NCI-H1417 treated with DMSO at 0.1 percent for 48 hours (cell line): ENCODE measurements at places on chromosomes 3 and 15.

- DNase-seq = no peak
These were observed 2.0 kb downstream of the GP5 start for GRCh38 chr3:194396859-194397756.

DNA sequence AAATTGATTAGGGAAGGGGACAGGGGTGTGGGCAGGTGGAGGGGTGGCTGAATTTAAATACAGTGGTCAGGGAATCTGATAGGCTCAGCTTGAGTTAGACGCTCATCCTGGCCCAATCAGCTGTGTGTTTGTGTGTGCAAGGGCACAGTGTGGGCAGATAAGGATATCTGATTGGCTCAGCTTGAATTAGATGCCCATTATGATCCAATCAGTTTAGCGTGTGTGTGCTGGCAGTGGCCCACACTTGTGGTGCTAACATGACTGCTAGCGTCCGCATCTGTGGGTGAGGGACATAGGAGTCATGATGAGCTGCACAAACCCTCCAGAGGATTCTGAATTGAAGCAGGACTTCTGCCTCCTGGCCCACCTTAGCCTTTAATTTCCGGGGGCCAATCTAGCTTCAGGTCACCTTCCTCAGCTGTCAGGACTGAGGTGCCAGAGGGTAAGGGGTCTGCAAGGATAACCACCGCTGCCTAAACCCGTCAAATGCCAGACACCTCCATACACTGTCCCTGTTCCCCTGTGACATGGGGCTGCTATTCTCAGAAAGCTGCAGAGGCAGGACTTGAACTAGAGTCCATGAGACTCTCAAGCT is 97.3 kb downstream of the CORO2B start:
- DNase-seq = no peak

DNA sequence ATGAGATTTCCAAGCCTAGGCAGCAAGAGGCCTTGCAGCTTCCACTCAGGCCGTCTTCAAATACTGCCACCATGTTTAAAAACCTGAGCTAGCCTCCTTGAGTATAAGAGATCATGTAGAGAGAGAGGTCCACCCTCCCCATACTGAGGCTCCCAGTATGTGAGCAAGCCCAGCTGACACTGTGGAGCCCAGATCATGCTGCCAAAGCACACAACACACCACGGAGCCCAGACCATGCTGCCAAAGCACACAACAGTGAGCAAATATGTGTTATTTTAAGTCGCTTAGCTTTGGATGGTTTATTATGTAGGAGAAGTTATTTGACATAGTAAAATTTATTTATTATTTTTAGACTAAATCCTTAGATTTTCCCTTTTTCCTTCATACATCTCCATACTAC is 333.7 kb downstream of the CTNNB1 start:
- DNase-seq = no peak

DNA sequence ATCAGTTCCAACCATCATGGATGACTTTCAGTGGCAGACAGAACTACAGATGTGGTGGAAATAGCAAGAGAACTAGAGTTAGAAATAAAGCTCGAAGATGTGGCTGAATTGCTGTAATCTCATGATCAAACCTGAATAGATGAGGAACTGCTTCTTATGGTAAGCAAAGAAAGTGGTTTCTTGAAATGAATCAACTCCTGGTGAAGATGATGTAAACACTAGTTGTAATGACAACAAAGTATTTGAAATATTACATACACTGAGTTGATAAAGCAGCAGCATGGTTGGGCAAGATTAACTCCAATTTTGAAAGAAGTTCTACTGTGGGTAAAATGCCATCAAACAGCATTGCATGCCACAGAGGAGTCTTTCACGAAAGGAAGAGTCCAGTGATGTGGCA is 131.7 kb upstream of the FAM3D start:
- no peak for DNase-seq

GRCh38 chr3:155785662-155786295 is 20.3 kb downstream of the C3orf33 start:
- DNase-seq = no peak

GRCh38 chr3:127171721-127172120 is 21.2 kb upstream of the PRR23E start:
- DNase-seq = no peak

DNA sequence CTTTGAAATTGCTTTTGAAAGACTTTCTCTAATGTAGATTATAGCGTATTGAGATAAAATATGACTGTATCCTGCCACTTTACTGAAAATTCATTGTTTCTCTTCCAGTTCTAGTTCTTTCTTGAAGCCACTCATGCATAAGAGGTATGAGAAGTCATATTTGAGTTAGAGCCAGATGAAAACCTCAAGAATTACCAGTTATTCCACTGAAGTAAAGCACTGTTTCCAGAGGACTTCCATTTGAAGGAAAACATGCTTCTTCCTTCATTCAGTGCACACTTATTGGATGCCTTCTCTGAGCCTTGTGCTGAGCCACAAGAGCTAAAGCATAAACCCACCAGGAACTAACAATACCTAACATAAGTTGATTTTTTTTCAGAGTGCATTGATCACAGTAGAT is 513.4 kb downstream of the ZNF385D start:
- no peak for DNase-seq

- no peak for DNase-seq
These were observed 585 bp downstream of the KIF23 start for GRCh38 chr15:69414701-69415167.

DNA sequence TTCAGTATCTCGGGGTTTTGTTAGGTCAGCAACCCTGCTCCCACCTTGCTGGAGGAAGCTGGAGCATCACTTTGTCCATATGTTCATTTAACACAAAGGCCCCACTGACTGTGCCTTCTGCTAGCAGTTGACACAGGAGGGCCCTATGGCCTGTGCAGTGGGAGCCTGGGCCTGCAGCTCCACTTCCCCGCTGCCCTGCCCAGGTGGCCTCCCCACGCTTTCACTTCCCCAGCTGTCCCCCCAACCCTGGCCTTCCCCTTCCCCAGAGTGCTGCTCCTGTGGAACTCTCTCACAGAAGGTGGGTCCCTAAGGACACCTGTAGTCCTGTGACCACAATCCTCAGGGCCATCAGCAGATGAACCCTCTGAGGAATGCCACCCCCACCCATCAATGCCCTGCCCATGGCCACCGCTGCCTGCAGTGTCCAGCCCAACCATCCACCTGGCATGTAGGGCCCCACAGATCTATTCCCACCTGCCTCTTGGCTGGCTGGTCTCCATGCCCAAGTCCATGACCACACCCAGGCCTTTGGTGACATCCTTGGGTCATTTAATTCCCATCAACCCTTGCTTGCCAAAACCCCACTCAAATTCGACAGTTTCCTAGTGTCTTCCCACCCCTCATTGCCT is 13.5 kb downstream of the TBC1D21 start:
- no peak for DNase-seq

DNA sequence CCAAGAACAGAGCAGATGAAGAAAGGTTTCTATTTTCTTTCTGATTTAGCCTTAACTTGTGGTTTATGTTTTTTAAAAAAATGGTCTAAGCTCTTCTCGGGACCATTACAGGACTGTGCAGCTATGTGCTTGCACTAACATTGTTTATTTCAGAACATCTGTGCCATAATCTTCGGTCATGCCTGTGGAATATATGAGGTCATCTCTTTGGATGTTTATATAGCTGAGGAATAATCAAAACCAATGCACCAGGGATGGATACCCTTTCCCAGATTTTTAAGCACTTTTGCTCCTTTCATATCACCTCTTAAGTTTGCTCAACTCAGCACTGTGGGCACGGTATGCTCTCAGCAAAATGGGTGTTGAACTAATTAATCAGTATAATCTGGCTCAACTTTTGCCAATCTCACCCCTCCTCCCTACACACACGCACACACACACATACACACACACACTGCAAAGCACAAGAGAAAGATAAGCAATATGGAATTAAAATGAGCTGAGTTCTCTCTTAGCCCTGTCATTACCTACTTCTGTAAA is 268.5 kb upstream of the TMC3 start:
- DNase-seq = no peak

DNA sequence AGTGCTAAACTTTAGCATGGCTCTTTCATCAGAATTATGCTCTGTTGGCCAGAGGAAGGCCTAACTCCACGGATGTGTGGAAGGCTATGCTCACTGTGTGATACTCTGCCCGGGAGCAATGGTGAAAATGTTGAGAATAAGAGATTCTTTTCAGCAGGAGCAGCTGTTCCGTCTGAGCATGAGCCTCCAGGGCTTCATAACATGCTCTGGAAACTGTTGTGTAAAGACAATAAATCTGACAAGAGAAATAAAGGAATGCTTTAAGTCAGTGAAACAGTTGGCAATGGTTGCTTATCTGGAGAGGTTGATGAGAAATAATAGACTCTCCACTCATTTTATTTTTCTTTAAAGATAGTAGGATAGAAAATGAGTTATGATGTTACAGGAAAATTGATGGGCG is 269.8 kb downstream of the DIPK2A start:
- no peak for DNase-seq

- DNase-seq = no peak
These were observed 470.8 kb downstream of the SOX2 start for GRCh38 chr3:182182531-182182968.

DNA sequence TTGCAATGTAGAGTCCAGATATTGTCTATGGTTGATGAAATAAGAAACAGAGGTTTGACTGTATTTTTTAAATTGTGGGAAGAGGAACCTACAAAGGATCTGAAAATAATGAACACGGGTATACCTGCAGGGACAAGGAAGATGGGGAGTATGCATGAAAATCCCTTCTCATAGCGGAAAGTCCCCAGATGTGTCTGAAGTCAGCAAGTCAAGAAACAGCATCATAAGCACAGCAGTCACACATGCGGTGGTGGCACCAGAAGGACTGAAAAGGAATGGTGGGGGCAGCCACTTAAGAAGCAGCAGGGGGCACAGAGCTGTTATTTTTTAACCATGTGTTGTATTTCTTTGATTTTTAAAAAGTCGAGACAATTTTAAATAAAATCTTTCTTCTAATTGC is 4.7 kb downstream of the MRPS11 start:
- DNase-seq = no peak

DNA sequence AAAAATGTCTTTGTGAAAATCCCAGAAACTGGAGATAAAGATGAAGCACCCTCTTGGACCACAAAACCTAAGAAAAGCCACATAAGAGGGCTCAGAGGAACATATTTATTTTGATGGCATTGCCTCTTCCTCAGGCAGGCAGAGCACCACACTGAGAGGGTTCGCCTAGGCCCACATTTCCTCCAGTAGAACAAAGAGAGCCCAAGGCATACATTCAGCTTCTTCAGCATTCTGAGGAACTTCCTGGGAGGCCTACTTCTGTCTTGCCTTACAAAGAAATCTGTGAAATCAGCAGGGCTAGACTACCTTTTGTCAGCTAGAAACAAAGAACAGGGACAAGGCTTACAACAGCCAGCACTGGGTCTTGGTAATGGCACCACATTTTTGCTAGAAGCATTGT is 1325.3 kb downstream of the SI start:
- DNase-seq = no peak

GRCh38 chr3:77204788-77205187 is 164.9 kb downstream of the ROBO2 start:
- DNase-seq = no peak

- DNase-seq = no peak
These were observed 4.3 kb downstream of the MASP1 start for GRCh38 chr3:187287256-187287655.

DNA sequence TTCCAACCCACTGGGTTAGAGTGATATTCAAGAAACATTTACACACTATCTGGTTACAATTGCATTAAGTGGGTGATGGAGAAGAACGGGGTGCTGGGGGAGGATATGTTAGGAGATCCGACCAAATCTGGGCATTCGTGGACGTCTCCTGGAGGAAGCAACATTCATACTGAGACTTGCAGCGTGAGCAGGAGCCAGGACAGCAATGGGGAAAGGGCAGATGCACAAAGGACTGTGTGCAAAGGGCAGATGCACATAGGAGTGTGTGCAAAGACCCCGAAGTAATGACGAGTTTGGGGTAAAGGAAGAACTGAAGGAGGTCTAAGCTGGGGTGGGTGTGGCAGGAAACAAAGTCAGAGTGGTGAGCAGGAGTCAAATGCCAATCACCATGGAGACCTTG is 16.1 kb upstream of the CTXND1 start:
- DNase-seq = no peak

GRCh38 chr15:36898536-36899126 is 201.7 kb downstream of the MEIS2 start:
- DNase-seq = no peak

- no peak for DNase-seq
These were observed 24.3 kb downstream of the OXNAD1 start for GRCh38 chr3:16289144-16289889.

GRCh38 chr3:46585799-46586693 is 19.9 kb upstream of the LRRC2 start:
- DNase-seq = no peak

DNA sequence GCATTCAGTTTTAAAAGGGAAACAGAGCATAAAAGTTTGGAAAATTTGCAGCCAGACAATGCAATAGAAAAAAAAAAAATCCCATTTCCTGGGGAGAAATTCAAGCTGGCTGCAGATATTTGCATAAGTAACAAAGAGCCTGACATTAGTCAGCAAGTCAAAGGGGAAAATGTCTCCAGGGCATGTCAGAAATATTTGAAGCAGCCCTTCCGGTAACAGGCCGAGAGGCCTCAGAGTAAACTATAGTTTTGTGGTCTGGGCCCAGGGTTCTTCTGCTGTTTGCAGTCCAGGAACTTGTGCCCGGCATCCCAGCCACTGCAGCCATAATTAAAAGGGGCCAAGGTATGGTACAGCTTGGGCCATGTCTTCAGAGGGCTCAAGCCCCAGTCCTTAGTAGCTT is 411.6 kb upstream of the BCHE start:
- no peak for DNase-seq

DNA sequence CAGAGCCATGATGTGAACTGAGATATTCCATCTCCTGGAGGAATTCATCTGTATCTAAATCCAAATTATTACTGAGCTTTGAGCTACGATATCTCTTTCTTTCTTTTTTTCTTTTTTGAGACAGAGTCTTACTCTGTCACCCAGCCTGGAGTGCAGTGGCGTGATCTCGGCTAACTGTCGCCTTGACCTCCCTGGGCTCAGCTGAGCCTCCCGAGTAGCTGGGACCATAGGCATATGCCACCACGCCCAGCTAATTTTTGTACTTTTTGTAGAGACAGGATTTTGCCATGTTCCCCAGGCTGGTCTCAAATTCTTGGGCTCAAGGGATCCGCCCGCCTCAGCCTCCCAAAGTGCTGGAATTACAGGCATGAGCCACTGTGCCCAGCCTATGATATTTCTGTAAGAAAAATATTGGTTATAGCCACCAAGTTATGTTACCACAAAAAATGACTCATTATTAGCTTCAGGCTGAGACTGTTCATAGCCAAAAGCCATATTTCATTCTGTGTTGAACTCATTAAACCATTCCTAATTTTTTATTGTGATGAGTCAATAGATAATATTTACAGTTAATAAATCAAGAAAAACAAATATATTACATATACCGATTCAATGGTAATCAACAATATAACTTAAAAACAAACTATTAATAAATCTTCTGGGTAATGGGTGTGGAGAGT is 27.1 kb upstream of the SLC30A4 start:
- DNase-seq = no peak

DNA sequence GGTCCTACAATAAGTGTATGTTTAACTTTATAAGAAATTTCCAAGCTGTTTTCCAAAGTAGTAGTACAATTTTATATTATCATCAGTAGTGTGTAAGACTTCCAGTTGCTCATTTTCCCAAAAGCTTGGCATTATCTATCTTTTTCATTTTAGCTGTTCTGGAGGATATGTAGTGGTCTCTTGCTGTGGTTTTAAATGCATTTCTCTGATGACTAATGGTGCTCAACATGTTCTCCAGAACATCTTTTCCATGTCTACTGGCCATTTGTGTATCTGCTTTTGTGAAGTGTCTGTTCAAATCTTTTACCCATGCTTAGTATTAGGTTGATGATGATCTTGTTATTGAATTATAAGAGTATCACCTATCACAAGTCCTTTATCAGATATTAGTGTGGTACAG is 13.3 kb downstream of the BCL2A1 start:
- no peak for DNase-seq

GRCh38 chr15:40278026-40278425 is 4.8 kb downstream of the ANKRD63 start:
- DNase-seq = no peak
